ENCODE measurements at places on chromosomes 4 and X. TPM values are rescaled to one million over a fixed set of nuclear protein-coding genes. Genes with fewer than 3 reads are reported as not detected.

DNA sequence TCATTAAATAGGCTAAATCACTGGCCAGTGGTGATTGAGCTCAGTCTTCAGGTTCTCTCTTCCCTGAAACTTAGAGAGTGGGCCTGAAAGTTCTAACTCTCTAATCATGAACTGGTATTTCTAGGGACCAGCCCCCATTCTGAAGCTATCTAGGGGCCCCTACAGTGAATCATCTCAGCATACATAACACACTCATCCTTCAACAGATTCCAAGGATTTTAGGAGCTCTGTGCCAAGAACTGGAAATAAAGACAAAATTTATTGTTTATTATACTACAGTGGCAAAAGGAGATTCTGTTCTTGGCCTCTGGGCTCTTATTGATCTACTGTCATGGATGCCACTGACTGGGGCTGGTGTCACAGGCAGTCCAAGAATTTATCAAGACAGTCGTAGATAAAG, 263.8 kb upstream of the IGFBP7 start:
- H3K4me1 ChIP-seq, result no peaks in the 10 kb centered on the region
- no peaks in the 10 kb centered on the region for H3K36me3 ChIP-seq
- no peak overlapping the region for H3K4me3 ChIP-seq
- no peaks in the 10 kb centered on the region for H3K27me3 ChIP-seq
- DNase-seq, result no peak
- no peak overlapping the region for H3K27ac ChIP-seq

DNA sequence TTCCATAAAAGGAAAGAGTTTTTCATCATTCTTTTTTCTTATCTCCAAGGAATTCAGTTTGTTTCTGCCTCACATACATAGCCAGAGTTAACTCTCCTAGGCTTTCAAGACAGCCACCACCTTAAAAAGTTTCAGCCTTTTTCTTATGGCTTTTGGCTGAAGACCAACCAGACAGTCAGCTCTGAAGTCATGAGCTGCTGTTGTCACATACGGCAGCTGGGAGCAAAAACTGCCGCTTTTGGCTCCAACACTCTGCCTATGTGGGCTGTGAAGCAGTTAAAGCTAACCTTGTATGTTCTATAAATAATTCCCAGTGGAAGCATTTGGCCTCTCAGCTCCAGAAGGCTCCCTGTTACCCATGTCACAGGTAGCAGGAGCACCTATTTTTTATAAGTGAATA, 104.1 kb downstream of the KLHL4 start:
- H3K27me3 ChIP-seq, result no peaks in the 10 kb centered on the region
- 0 out of 2 replicates have a peak overlapping the region, but pooled peaks have one; percentile 29 for H3K27ac ChIP-seq
- no peak overlapping the region for H3K4me3 ChIP-seq
- no peaks in the 10 kb centered on the region for H3K36me3 ChIP-seq

DNA sequence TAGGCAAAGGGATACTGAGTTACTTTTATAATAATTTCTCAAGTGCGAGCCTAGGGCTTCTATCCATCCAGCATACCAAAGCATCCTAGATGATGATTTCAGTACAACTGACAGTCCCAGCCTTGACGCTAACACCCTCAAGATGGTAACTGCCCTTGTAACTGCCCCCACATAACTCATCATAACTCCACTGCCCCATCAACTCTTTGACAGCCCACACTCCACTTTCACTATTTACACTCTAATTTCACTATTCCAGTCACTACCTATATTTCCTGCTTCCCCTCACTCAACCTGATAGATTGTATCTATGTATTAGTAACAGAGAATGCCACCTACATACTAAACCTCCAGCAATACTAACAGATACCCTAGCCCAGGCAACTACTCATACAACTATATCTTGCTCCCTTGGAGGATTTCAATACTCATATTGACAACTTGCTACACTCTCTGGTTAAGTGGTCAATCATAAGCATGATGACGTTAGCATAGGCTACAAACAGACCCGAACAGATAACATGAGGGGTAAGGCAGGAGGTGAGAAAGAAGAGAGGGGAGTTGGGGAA, 65.0 kb downstream of the HUWE1 start:
- peaks cover 68% of the 10 kb centered on the region for H3K36me3 ChIP-seq
- H3K27ac ChIP-seq, result no peak overlapping the region
- H3K4me1 ChIP-seq, result no peaks in the 10 kb centered on the region
- no peak overlapping the region for H3K4me3 ChIP-seq
- no peak for DNase-seq

GRCh38 chr4:30721185-30722091, 1.3 kb downstream of the PCDH7 start:
- no peaks in the 10 kb centered on the region for H3K27me3 ChIP-seq
- H3K4me3 ChIP-seq, result peak overlapping the region; percentile 74
- no peak for DNase-seq
- H3K27ac ChIP-seq, result peak overlapping the region; percentile 72
- H3K4me1 ChIP-seq, result no peaks in the 10 kb centered on the region
- H3K36me3 ChIP-seq, result no peaks in the 10 kb centered on the region

- no peaks in the 10 kb centered on the region for H3K36me3 ChIP-seq
- no peak overlapping the region for H3K4me3 ChIP-seq
- H3K27ac ChIP-seq, result no peak overlapping the region
- no peaks in the 10 kb centered on the region for H3K27me3 ChIP-seq
These were observed 363.3 kb downstream of the PCDH7 start for GRCh38 chr4:31083456-31083855.

DNA sequence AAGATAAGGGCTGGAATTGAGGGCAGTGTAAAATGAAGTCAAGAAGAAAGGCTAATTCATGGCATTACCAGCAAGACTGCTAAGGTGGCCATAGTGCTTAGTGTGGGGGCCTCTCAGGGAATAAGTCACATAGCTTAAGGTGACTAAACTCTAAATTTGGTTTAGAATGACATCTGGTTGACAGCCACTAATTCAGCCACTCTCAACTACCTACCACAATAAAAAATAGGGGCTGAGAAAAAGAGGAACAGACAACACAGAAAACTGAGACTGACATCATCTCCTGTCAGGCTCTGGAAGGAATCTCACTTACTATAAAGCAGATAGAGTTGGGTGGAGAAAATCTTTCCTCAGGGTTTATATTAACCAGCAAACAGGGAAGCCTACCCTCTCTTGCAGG, 96.9 kb downstream of the CHRDL1 start:
- no peak overlapping the region for H3K4me3 ChIP-seq
- no peaks in the 10 kb centered on the region for H3K4me1 ChIP-seq
- H3K36me3 ChIP-seq, result no peaks in the 10 kb centered on the region
- DNase-seq, result no peak

DNA sequence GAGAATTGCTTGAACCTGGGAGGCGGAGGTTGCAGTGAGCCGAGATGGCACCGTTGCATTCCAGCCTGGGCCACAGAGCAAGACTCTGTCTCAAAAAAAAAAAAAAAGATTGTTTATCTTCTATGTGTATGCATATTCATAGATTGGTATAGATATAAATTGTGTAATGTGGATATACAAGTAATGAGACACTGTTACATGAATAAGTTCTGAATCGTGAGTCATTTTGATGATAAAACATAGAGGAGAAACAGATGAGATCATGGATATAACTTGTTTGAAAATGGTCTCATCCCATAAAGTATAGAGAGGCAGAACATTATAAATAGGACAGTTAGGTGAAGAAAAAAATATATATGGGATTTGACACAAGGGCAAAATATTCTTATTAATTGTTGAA, 628.0 kb downstream of the IL1RAPL1 start:
- no peak overlapping the region for H3K4me3 ChIP-seq
- DNase-seq, result no peak
- no peaks in the 10 kb centered on the region for H3K27me3 ChIP-seq
- no peak overlapping the region for H3K27ac ChIP-seq

DNA sequence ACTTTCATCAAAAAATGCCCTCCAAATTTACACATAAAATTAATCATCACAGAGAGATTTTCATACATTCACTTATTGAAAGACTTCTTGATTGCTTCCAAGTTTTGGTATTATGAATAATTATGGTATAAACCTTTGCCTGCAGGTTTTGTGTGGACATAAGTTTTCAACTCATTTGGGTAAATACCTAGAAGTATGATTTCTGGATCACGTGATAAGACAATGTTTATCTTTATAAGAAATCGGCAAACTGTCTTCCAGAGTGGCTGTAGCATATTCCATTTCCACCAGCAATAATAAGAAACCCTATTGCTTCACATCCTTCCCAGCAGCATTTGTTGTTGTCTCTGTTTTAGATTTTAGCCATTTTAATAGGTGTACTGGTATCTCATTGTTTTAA, 1507.0 kb upstream of the IGFBP7 start:
- H3K36me3 ChIP-seq, result no peaks in the 10 kb centered on the region
- no peaks in the 10 kb centered on the region for H3K27me3 ChIP-seq
- H3K27ac ChIP-seq, result no peak overlapping the region
- no peak for DNase-seq
- H3K4me3 ChIP-seq, result no peak overlapping the region

DNA sequence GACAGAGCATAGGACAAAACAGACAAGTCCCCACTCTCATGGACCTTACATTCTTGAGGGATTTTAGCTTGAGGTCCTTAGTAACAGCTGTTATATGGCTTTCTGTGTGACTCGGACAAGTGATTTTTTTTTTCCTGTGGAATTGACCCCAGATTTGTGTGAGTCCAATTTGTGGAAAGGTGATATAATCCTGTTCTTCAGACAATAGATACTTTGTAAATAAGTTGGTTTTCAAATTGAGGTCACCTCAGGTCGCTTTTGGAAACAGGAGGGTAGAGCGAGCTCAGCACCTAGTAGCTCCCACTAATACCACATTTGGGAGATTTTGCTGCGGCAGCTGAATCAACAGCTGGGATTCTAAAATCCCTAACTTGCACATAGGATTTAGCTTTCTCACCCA, 1008.8 kb downstream of the ADGRL3 start:
- no peak overlapping the region for H3K27ac ChIP-seq
- H3K36me3 ChIP-seq, result no peaks in the 10 kb centered on the region
- H3K4me3 ChIP-seq, result no peak overlapping the region
- no peak for DNase-seq

DNA sequence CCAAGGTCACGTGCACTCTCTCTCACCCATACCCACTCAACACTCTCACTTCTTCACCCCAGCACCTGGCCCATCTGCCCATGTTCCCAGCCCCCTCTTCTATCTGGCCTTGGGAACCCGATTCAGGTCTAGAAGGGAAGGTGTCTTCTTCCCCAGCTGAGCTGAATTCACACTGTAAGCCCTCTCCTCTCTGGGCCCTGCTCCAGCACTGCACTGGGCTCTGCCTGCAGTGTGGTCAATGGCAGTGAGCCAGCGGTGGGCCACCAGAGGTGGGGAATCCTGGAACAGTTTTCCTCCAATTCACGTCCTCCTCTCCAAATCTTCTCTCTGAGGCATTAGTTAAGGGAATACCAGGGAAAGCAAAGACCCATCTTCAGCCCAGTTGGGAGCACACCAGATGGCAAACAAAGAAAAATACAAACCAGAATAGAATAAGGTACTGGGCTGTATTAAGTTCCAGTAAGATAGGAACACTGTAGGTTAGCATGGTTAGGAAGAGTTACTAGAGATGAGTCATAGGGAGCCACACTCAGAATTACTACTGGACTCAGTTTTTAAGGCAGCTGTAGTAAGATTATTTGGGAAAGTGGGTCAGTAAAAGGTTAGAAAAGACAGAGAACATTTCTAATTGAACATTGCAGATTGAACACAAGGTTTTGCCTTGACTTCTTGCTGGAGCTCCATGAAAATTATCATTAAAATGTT, 5.0 kb downstream of the AWAT2 start:
- no peak overlapping the region for H3K4me3 ChIP-seq
- no peaks in the 10 kb centered on the region for H3K27me3 ChIP-seq
- no peak overlapping the region for H3K27ac ChIP-seq
- H3K4me1 ChIP-seq, result no peaks in the 10 kb centered on the region
- no peak for DNase-seq
- no peaks in the 10 kb centered on the region for H3K36me3 ChIP-seq

DNA sequence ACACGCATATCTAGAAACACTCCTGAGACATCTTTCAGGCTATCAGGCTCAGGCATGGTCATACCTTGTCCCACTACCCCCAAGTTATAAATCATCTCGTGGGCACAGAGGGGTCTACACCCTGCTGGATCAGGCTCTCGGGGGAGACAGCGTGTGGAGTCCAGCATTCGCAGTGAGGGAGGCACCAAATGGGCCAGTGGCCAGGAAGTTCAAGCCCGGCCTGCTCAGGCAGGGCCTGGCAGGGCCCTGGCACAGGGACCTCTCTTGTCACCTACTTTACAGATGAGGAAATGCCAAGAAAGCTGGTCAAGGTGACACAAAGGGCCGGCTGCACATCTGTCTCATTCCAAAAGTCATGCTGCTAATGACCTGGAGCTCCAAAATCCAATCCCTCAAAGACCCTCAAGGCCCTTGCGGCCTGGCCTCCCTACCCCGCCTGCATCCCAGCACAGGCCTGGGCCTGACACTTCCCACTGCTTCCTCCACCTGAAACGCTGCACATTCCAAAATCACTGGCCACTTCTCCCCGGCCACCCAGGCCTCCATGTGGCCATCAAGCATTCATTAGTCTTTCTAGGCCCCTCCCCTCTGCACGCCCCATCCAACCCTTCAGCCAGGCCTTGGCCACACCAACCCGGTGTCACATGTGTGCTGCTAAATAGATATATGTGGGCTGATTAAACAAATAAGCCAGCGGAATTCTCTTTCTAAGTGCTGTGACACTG, 35.6 kb downstream of the ACOX3 start:
- no peak overlapping the region for H3K27ac ChIP-seq
- H3K4me3 ChIP-seq, result no peak overlapping the region
- H3K27me3 ChIP-seq, result no peaks in the 10 kb centered on the region
- H3K4me1 ChIP-seq, result no peaks in the 10 kb centered on the region

DNA sequence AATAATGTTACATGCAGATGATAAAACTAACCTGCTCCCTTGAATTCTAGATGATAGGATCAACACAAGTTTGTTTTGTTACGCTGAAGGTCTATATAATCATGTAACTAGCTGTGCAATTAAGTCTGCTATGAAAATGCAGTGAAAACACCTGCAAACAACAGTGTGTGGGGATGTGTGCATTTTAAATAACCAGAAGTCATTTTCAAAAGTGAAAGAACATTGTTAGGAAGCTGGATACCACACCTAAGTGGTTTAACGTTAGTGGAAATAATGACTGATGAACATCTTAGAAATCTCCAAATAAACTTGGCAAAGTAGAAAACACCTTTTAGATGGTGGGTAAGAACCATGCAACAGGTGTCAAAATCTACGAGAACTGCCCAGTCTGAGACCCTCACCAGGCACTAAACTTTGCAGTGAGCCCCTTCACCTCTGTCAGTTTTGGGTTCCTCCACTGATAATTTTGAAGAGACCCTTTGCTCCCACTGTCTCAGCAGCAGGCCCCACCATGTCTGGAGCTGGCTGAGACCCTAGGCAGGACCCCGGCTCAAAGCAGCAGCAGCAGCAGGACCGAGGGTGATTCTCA, 36.6 kb downstream of the CHST7 start:
- no peak overlapping the region for H3K27ac ChIP-seq
- no peaks in the 10 kb centered on the region for H3K36me3 ChIP-seq
- H3K27me3 ChIP-seq, result no peaks in the 10 kb centered on the region
- H3K4me1 ChIP-seq, result no peaks in the 10 kb centered on the region

GRCh38 chr4:77342170-77342810, 185.3 kb downstream of the CCNG2 start:
- no peaks in the 10 kb centered on the region for H3K36me3 ChIP-seq
- no peak overlapping the region for H3K27ac ChIP-seq
- H3K4me1 ChIP-seq, result no peaks in the 10 kb centered on the region
- DNase-seq, result no peak

GRCh38 chr4:54587107-54587891, 70.5 kb upstream of the KIT start:
- no peaks in the 10 kb centered on the region for H3K36me3 ChIP-seq
- H3K27me3 ChIP-seq, result no peaks in the 10 kb centered on the region
- DNase-seq, result no peak
- peak overlapping the region; percentile 44 for H3K27ac ChIP-seq
- H3K4me1 ChIP-seq, result no peaks in the 10 kb centered on the region

Gene RPL39
- 1,882 TPM for total RNA-seq

Gene FAM47E
- total RNA-seq, result 0.72 TPM

Gene SASH3
- total RNA-seq, result 0.33 TPM

Gene XAGE2
- not detected for total RNA-seq

Gene S100P
- 2.3 TPM for total RNA-seq

Gene GPR143
- not detected for total RNA-seq

Gene S100G
- total RNA-seq, result not detected
